ENCODE measurements at places on chromosomes 5 and 9.

GRCh38 chr9:136724772-136725171 is 12.4 kb downstream of the DIPK1B start:
- no peak for DNase-seq

GRCh38 chr5:639584-640213 is 27.6 kb downstream of the CEP72 start:
- DNase-seq = no peak

- no peak for DNase-seq
These were observed 504.6 kb upstream of the BRINP1 start for GRCh38 chr9:119873877-119874276.

GRCh38 chr9:114346146-114346545 is 16.5 kb downstream of the ORM2 start:
- no peak for DNase-seq

DNA sequence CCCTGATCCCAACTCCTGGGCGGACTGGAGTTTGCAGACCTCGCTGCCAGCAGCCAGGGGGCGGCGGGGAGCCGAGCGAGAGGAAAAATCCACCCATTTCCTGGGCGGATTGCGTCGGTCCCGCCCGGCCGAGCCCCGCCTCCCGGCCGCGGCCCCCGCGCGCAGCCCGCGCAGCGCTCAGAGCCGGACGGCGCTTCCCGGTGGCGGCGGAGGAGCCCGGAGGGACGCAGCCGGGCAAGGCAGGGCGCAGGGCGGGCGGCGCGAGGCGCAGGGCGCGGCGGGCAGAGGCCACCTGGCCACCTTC is at the start of gene OLFM1:
Gene OLFM1, plus strand, starts transcription at position 180 of the 304 bp plus-strand sequence. CDS start 322 bp downstream, outside the sequence.
- no peak for DNase-seq

DNA sequence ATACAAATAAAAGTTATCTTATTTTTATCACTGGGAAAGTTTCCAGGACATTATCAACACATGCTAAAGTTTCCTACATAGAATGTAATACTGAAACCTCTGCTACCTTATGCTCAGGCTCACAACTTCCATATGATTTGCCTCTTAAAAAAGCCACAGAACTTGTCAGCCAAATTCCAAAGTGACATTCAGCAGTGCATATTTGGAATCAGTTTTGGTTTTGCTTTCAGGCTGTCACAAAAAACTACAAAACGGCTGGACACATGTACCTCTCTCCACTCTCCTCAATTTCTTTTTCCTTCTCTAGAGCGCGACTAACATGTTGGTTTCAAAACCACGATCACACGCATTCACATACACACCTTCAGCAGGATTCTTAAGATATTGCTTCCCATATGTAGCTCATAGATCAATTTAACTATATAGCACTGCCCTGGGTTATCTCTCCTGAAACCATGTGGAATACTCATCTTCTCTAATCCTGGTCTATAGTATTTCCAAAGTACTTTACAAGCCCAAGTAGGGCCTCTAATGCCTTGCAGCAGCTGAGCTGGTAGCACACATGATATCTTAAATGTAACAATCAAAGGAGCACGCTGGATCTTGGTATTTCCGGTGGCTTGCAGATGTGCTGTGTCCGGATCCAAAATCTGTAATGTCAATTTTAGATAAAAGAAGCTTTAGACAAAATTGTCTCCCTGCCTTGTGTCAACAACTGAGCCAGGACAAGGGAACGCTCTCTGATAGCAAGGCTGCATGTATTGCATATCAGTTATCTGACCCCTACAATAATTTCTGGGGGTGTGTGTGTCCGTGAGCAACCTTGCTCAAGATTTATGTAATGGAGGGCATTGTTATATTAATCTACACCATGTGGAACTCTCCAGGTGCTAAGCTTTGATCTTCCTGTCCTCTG is 203.2 kb downstream of the DMRT2 start:
- no peak for DNase-seq

DNA sequence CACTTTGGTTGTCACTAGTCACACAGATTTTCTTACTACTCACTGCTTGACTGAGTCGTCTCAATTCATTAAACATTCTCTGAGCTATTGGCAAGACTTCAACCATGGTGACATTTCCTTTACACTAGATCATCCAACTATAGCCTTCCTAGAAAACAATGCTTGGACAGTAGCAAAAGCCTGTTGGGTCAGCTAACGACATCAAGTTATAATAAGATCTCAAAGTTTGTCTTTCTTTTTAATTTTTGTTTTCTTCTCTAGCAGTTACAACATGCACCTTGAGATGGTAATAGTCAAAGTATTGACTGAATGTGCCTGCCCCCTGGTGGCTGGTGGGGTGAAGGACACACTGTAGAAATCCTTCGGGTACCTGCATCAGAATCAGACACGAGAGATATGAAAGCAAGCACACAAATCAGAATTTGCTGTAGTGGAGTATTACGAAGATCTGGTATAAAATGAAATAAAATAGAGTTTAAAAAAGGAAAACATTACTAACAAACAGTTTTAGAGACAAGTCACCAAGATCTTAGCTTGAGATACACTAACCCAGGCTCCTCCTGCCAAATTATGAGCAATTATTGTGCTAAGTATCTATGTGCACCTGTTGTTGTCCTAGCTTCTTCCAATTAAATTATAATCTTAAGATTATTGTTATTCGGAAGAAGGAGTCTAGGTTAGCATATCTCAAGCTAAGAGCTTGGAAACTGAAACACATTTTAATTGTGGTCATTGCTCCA is 81.2 kb downstream of the ARL15 start:
- DNase-seq = peak; percentile 59

DNA sequence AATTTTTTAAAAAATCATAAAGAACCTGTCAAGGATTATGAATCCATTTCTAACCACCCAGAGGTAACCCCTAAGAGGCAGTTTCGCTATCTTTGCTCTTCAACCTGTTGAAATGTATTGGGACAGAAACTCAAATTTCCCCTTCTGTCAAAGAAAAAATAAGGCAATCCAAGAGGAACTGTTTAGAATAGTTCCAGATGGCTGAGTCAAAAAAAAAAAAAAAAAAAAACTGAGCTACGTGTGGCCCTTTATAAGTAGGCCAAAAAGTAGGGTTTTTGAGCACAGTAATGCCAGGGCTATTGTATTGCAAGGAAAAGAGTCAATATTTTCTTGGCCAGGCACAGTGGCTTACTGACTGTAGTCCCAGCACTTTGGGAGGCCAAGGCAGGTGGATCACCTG is 94.9 kb downstream of the RAD23B start:
- no peak for DNase-seq

- no peak for DNase-seq
These were observed 41.3 kb downstream of the ROR2 start for GRCh38 chr9:91908746-91909145.

DNA sequence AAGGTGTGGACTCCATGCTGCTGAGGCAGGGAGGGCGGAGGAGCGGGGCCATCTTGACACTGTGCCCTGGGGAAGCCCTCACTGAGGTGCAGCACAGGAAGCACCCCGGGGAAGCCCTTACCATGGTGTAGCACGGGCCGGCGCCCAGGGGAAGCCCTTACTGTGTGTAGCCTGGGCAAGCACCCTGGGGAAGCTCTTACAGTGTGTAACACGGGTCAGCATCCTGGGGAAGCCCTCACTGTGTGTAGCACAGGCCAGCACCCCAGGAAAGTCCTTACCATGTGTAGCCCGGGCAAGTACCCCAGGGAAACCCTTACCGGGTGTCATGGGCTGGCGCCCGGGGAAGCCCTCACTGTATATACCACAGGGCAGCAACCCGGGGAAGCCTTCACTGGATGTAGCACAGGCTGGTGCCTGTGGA is 62.6 kb upstream of the ZNF354B start:
- DNase-seq = no peak

DNA sequence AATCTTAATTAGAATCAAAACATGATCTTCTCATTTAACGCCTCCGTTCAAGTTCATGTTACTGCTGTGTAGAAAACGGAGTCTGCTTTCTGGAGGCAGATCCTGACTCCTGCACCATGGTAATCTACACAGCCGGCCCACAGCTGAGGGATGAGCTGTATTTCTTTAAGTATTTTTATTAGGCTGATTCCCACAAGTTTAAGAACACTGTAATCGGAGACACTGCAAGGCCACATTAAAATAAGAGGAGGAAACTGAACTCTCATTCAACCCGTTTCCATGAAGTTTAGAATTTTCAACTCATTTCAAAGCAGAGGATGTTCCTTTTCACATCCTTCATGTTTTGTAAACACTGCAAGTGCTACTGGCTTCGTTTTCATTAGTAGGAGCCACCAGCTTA is 372.2 kb downstream of the NFIB start:
- DNase-seq = no peak

GRCh38 chr5:73306741-73307275 is 133.8 kb downstream of the TMEM174 start:
- DNase-seq = no peak

- DNase-seq = no peak
These were observed 227.9 kb downstream of the LURAP1L start for GRCh38 chr9:13002740-13003139.

DNA sequence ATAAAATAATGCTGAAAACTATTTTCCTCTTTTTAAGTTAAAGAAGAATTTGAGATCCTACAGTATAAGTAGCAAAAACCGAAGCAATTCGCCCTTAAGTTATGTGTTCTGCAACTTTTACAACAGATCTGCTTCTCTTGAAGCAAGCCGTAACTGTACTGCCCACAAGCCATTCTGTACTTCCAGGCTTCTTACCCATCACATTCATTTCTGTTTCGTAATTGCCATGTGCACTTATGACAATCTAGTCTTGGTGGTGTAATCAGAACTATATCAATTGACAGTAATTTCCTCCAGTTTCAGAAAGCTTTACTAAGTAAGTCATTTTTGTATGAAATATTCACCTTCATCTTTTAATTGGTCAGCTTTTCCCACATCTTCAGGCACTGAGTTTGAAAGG is 13.8 kb downstream of the SGTB start:
- no peak for DNase-seq

DNA sequence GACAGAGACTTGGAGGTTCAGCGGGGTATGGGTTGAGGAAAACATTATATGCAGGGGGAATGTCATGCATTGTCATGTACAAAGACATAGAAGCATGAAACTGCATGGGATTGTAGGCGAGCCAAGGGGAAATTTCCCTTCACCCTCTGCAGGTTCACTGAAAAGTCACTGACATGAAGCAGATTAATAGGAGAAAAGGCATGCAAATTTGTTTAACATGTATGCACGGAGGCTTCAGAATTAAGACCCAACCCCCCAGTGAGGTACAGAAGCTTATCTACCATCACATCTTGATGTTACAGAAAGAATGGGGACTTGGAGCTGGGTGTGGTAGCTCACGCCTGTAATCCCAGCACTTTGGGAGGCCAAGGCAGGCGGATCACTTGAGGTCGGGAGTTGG is 18.5 kb downstream of the NIM1K start:
- DNase-seq = no peak

DNA sequence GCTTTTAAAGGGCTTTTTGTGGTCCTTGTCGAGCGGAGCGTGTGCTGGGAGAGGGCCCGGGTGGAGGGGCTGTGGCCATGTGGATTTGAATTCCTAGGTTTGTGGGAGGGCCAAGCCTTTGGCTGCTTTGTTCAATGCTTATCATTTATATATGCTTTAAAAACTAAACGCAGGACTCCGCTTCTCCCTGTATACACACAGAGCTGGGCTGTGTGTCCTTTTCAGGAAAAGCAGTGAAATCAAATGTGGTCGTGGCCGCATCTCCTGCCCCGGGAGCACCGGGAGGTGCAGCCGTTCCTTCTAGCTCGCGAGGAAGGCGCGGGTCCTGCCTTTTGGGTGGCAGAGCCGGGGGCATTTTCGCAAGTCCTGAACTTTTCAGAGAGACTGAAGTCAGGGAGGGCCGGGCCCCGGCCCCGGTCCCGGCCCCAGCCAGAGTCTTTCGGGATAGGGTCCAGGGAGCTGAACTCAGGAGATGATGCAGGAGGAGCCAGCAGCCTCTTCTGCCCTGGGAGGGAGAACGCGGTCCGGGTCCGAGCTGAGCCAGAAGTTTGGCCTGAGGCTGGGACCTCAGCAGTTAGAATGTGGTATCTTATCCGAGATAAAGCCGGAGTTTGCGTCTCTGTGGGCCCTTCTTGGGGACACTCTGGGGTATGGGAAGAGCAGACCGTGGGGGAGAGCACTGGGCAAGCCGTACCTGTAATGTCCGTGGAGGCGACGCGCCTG is 158.8 kb downstream of the C9orf152 start:
- DNase-seq = no peak

DNA sequence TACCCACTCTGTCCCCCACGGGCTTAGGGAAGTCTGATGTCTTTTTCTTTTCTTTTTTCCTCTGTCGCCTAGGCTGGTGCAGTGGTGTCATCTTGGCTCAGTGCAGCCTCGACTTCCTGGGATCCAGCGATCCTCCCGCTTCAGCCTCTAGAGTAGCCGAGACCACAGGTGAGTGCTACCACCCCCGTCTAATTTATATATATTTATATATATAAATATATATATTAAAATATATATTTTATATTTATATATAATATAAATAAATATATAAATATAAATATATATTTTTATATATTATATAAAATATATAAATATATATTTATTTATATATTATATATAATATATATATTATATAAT is 3.3 kb upstream of the ANXA2R start:
- no peak for DNase-seq

- no peak for DNase-seq
These were observed 1.1 kb upstream of the FRRS1L start for GRCh38 chr9:109168170-109168569.

DNA sequence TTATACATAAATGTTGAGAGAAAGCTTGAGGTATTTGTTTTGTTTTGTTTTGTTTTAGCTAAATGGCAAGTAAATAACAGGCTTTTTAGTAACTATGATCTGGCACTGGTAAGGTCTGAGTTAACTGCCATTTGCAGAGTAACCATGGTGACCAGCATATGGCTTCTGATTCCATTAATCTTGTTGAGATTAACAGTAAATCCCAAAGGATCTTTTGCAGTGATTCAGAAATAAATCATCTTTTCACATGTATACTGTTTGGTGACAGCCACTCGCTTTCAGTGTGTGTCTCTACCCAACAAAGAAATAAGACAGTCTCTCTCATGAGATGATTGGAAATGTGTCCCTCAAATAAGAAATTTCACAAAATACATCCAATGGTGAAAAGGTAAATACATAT is 235.6 kb downstream of the RAB3C start:
- DNase-seq = no peak

- no peak for DNase-seq
These were observed 25.8 kb downstream of the ZBTB34 start for GRCh38 chr9:126886034-126886822.

GRCh38 chr5:33195431-33196165 is 245.2 kb upstream of the TARS1 start:
- no peak for DNase-seq

DNA sequence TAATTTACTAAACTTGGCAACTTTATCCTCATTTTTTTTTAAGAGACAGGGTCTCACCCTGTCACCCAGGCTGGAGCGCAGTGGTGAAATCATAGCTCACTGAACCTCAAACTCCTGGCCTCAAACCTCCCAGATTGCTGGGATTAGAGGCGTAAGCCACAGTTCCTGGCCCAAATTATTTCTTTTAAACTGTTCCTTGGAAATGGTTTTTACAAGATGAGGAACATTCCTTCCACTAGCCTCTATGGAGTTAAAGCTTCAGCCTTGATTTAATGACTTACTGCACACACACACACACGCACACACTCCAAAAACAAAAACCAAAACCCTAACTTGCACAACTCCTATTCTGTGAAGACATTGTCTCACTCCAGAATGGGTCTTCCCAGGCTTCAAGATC is 77.2 kb upstream of the TARS1 start:
- DNase-seq = no peak

Measured in stimulated activated CD4-positive, alpha-beta T cell treated with anti-CD3 and anti-CD28 coated beads, Interleukin-15, amount 100 ng/mL, for 1 hour (primary cell).